ENCODE measurements at places on chromosomes 12 and 14.

DNA sequence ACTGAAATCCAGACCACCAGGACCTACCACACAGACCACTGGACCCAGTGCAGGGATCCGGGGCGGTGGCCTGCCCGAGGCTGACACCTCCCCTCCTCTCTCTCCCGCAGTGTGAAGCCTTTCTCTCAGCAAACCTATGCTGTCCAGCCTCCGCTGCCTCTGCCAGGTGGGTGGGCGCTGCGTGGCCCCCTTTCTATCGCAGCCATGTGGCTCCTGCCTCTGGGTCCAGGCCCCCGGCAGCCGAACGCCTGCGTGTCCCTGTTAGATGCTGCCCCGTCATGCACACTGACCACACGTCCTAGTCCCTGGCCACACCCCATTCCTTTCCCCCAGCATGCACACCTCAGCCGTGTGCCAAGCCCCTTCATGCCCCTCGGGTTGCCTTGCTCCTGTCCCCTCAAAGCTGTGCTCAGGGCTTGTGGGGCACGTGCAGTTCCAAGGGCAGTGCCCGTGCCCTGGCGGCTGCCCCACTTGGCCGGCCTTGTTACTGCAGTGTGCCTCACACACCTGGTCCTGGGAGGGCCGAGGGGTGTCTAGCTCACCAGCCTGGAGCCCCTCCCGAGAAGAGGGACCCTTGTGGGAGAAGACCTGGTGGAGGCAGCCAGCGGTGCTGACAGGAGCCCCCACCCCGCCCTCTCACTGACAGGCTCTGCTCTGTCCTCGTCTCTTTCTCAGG lies 58.0 kb upstream of the TSPAN9 start:
- H3K27me3 ChIP-seq, result no peaks in the 10 kb centered on the region
- H3K27ac ChIP-seq, result no peak overlapping the region
- no peaks in the 10 kb centered on the region for H3K4me1 ChIP-seq
- H3K36me3 ChIP-seq, result no peaks in the 10 kb centered on the region
- no peak for DNase-seq

DNA sequence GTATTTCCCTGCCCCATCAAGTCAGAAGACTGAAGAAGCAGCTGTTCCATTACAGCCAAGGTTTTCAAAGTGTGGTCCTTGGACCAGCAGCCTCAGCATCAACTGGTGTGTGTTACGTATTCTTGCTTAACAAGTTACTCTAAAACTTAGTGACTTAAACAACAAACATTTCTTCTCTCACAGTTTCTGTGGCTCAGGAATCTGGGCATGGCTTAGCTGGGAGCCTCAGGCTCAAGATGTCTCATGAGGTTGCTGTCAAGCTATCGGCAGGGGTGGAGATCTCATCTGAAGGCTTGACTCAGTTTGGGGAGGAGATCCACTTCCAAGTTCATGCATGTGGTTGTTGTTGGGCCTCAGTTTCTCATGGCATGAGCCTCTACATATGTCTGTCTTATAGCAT lies 174.5 kb downstream of the KTN1 start:
- H3K4me3 ChIP-seq, result no peak overlapping the region
- no peaks in the 10 kb centered on the region for H3K4me1 ChIP-seq
- DNase-seq, result no peak
- no peaks in the 10 kb centered on the region for H3K27me3 ChIP-seq
- H3K27ac ChIP-seq, result no peak overlapping the region

- peaks cover 14% of the 10 kb centered on the region for H3K4me1 ChIP-seq
- no peak overlapping the region for H3K27ac ChIP-seq
- H3K27me3 ChIP-seq, result peaks cover 31% of the 10 kb centered on the region
These were observed 125.7 kb downstream of the TSPAN9 start for GRCh38 chr12:3202734-3203446.

DNA sequence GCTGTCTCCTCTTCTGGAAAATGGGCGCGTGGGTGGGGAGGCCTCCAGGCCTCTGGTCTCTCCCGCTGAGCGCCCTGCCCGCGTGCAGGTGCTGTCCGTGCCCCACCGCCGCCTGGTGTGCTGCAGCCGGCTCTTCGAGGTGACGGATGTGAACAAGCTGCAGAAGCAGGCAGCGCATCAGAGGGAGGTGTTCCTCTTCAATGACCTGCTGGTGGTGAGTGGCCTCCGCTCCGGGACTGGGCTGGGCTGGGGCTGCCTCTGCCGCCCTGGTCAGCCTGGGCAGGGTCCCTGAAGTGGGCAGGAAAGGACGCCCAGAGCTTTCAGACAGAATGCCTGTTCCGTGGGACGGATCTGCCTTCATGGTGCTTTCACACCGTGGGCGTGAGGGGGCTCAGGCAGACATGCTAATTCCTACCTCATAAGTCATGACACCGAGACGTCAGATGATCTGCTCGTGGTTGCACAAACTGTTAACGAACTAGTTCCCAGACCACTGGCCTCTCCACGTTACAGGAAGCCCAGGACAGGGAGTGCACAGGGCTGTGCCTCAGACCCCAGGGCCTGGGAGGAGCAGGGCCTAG lies 50.5 kb downstream of the SLC6A12 start:
- DNase-seq, result no peak
- no peak overlapping the region for H3K4me3 ChIP-seq
- no peaks in the 10 kb centered on the region for H3K27me3 ChIP-seq
- H3K27ac ChIP-seq, result no peak overlapping the region
- no peaks in the 10 kb centered on the region for H3K4me1 ChIP-seq
- no peaks in the 10 kb centered on the region for H3K36me3 ChIP-seq

GRCh38 chr14:69695322-69696203 lies 71.4 kb upstream of the SRSF5 start:
- H3K4me3 ChIP-seq, result peak overlapping the region; percentile 52
- DNase-seq, result no peak
- peaks cover 91% of the 10 kb centered on the region for H3K4me1 ChIP-seq

DNA sequence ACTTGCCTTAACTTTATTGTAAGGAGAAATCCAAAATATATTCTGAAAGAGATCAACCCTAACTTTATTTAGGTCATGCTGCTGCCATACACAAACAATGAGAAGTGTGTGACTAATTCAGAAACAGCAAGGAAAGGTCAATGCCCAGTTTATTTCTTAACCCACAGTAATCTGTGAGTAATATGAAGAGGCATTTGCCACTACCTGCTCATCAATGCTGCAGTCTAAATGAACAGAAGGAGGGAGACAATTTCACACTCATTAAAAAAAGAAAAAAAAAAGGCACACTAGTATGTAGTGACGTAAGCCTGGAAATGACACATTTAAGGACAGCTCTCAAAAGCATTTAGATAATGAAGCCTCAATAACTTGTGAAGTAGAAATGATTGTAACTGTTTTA lies 90.5 kb upstream of the FOXN3 start:
- H3K4me3 ChIP-seq, result peak overlapping the region; percentile 22
- no peak for DNase-seq
- peaks cover 77% of the 10 kb centered on the region for H3K4me1 ChIP-seq
- no peaks in the 10 kb centered on the region for H3K27me3 ChIP-seq

Data from activated T-cell treated with anti-CD3 and anti-CD28 coated beads, Interleukin-2, amount 50 U/mL, for 72 hours (primary cell).